ENCODE measurements at places on chromosomes 2 and 18.

- peak; percentile 77 for DNase-seq
Observed at GRCh38 chr2:26033270-26033817, 540 bp upstream of the RAB10 start.

DNA sequence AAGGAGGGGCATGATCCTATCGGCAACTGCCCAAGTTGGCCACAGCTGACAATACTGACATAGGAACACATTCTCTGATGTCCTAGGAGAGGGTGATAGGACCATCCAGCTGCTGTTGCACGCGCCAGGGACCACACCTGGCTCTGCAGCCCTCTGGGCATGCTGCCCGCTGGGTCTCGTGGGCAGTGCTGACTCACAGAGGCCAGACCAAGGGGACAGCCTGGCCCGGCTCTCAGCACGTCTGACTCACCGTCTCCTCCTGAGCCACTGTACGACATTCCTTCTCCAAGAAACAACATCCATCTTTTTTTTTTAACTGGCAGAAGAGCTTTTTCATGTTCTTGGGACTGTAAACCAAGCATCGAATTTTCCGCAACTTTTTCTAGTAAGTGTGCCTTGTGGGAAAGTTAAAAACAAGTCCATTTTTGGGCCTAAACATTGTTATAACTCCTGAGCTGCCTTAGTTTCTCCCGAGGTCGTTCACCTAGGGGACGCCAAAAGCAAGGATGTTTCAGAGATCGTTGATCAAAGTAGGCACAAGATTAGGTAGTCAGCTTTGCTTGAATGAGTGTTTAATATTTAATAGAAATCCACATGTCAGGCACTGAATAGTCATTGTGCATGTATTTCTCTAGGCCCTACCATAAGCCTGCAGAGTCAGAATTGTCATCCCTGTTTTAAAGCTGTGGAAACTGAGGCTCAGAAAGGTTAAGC, 100.3 kb downstream of the TTC32 start:
- DNase-seq, result peak; percentile 97

DNA sequence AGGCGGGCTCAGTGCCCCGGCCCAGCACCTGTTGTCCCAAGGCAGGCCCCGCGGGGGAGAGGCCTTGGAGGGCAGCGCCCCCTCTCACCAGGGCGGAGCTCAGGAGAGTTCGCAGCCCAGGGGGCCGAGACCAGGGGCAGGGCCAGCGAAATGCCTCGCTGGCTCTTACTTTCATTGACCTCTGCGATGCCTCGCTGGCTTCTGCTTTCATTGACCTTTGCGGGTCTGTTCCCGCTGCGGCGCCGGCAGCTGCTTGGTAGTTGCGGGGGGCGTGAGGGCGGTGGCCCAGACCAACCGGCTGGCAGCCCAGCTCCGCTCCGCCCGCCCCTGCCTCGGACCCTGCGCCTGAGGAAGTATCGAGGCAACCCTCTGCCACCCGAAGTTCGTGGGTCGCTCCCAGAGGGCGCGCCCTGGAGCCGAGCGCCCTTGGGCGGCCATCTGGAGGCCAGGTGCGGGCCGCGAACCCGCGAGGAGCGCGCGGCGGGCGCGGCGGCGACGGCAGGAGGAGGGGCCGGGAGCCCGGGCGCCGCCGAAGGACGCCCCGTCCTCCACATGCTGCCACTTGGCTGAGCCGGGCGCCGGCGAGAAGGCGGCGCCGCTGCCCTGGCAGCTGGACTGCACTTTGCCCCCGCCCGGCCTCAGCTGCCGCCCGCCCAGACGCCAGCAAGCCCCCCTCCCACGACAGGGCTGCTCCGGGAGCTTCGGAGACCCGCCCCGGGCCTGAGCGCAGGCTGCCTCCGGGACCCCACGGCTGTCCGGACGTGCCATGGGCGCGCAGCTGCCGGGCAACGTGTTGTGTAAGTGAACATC, 118.0 kb upstream of the MSTN start:
- DNase-seq, result peak; percentile 49

- DNase-seq, result no peak
Observed at GRCh38 chr2:10691521-10691920, 1.7 kb upstream of the NOL10 start.

GRCh38 chr2:223093436-223094241, 41.6 kb downstream of the KCNE4 start:
- DNase-seq, result no peak

DNA sequence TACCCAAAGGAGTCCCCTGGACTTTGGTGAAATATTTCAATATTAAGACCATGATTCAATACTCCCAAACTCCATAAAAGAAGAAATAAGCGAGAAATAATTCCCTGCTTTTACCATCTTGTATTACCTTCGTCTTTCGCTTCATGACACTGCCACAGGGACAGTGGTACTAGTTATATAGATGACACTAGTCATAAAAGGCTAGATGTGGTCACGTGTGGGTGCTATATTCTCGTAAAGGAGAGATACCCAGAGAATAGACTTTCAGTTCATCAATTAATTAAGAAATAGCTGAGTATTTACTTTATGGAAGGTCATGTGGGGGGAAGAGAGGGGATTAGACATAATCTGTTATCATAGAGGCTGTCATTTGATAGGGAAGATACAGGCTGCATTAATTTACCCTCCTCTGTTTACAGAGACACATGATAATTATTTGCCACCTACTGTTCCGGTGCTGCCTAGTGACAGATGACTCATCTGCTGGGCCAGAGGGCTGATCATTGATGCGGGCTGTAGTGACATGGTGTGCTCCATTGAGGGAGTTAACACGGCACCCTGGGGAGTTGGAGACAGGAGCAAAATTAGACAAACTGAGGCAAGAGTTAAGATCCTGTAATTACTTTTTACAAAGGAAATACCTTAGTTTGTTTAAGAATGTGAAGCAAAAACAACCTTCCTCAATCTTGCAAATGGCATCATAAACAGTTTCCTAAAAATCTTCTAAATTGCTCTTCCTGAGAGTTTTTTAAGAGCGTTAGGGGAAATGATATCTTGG, 78.2 kb upstream of the ITGB6 start:
- DNase-seq, result peak; percentile 21

DNA sequence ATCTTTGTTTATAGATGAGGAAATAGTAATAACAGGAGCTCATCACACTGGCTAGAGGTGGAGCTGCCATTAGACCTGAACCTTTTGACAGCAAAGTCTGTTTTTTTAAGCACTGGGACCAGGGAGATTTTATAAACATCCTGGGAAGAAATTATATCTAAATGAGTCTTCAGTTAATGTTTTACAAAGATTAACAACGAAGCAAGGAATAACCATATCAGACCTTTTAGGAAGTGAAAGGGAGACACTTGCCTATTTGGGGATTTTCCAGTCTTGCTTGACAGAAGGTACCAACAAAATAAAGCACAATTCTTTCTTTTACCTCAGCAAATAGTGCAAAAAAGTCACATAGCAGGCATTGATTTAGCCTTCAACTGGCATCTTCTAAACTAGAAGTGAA, 777.0 kb downstream of the CPS1 start:
- no peak for DNase-seq

DNA sequence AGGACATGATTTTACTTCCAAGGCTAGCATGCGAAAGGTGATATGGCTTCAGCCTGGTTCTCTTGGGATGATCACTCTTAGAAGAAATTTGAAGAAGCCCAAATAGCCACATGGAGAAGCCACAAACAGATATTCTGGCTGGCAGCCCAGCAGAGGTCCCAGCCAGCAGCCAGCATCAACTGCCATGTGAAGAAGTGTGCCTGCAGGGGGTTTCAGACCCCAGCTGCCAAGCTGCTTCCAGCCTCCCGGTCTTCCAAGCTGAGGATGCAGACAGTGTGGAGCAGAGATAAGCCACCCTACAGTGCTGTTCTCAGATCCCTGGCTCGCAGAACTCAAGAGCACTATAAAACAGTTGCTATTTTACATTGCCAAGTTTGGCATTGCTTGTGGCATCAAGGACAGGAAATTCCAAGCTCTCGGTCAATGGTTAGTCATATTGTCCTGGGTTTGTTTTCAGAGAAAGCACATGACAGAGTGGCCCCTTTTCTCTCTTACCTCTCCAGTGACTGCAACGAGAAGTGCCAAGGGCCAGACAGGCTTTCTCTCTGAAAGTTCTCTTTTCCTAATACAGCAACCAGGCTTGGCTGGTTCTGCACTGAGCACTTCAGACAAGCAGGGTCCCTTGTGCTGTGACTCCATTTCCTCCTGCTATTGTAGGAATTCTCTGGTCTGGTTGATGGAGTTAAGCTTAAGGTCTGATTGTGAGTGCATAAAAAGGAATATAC, 223.7 kb downstream of the ANKRD30B start:
- DNase-seq, result peak; percentile 58

- no peak for DNase-seq
Observed at GRCh38 chr2:61928826-61929461, 23.5 kb downstream of the COMMD1 start.

DNA sequence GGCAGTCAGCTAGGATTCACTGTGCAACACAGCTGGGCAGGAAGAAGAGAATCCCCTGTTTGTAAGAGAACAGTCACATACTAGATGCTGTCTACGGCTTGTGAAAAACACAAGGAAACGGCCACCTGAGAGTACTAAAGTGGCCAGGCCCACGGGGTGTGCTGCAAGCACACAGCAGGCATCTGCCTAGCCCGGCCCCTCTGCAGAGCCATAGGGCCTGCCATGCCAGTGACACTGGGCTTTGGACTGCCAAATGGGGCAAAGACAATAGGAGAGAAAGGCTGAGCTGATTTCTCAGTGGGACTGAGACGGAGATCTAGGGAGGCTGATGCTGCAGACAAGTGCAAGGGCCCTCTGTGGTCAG, 10.3 kb downstream of the TUBB6 start:
- DNase-seq, result no peak

GRCh38 chr2:47072018-47072691, 83.0 kb downstream of the STPG4 start:
- no peak for DNase-seq

- no peak for DNase-seq
Observed at GRCh38 chr2:109256921-109257320, 127.9 kb downstream of the SH3RF3 start.

DNA sequence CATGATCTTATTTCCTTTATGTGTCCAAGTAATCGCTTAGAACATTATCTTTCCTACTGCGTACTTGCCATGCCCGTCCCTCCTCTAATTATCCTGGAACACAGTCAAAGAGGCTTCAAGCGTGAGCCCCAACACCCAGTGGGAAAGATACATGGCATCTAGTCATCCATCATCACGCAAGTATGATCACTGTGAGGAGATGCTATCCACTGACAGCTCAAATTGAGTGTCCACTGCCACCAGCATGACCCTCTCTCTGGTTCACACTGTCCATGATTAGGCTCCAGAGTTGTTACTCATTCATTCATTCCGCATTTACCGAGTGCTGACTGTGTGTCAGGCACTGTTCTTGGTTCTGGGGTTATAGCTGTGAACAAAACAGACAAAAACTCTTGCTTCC, 124.6 kb downstream of the COPS8 start:
- no peak for DNase-seq

DNA sequence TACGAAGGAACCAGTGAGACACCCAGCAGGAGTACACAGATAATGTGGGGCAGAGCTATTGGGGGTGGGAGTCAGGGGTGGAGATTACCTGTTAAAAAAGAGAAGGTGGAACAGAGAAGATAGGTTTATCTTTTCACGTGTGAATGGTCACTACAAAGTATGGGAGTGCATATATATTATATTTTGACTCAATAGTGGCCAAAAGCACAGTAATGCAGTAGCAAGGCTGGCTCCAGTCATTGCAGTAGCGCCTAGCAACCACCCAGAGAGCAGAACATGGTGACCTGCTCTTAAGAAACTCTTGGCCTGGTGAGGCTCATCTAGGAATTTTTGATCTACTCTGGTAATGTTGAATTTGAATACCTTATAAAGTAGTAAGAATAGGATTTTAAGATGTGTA, 1.0 kb downstream of the IMPACT start:
- DNase-seq, result peak; percentile 18

DNA sequence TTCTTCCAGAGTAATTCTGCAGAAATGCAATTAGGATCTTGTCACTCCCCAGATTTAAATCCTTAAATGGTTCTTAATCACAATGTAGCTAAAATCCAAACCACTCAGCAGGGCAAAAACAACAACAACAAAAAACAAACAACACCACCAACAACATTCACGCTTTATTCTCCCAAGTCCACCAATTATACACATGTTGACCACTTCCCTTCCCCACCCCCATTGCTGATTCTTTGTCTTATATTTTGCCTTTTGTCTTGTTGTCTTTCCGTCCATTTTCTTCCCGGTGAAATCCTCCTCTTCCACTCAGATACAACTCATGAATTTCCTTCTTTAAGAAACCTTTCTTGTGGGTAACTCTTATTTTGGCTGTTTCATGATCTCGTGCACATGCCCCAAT, 902.8 kb downstream of the EPHA4 start:
- DNase-seq, result no peak

GRCh38 chr2:230658877-230659652, 53.6 kb upstream of the CAB39 start:
- no peak for DNase-seq

GRCh38 chr2:88832311-88832991, 141.0 kb downstream of the RPIA start:
- no peak for DNase-seq

GRCh38 chr18:13616525-13617035, 109.8 kb downstream of the FAM210A start:
- no peak for DNase-seq

GRCh38 chr2:181578829-181579228, 78.1 kb downstream of the CERKL start:
- DNase-seq, result no peak

- DNase-seq, result no peak
Observed at GRCh38 chr2:11160731-11161455, 5.6 kb downstream of the SLC66A3 start.

DNA sequence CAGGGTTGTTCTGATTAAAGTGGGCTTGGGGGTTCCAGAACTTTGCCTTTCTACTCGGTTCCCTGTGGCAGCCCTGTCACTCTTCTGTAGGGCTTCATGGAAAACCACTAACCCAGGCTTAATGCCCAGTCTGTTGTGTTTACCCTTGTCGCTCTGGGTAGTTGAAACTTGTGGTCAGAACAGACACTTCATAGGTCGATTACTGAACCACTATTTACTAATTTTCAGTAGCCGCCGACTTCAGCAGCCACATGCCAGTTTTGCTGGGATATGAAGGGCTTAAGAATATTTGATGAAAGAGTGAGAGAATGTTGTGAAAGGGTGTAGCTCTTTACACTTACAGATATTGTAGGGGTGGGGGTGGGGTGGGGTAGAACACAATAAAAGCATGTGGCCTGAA, 362.3 kb downstream of the RND3 start:
- no peak for DNase-seq

DNA sequence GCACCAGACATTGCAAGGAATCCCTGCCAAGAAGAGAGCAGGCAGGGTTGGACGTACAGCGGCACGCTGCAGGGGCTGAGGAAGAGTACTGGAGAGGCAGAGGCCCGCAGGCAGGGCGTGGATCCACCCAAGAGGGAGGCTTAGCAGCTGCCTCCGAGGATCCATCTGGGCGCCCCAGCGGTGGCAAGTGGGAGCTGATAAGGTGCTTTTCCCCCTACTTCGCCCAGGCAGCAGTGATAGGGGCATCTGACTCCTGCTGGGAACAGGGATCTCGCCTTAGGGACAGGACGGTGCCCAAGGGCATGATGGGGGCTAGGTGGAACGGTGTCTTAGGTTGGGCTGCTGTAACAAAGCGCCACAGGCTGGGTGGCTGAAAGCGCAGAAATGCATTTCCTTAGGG, 67.4 kb upstream of the HS6ST1 start:
- DNase-seq, result no peak

GRCh38 chr18:63147973-63148372, 171.6 kb downstream of the BCL2 start:
- no peak for DNase-seq

GRCh38 chr18:68438983-68439382, 275.9 kb downstream of the TMX3 start:
- no peak for DNase-seq

- no peak for DNase-seq
Observed at GRCh38 chr2:206408323-206409320, 34.7 kb upstream of the ADAM23 start.
